Kidney epithelial cell (primary cell): ENCODE measurements at places on chromosomes 1 and 21. TPM values are rescaled to one million over a fixed set of nuclear protein-coding genes. Genes with fewer than 3 reads are reported as not detected.

Gene RAB42
- 9.6 and 13.5 TPM in 2 replicates for total RNA-seq

Gene SMPDL3B
- total RNA-seq = 20.1 and 23.3 TPM in 2 replicates

Gene KRTAP7-1
- total RNA-seq = not detected in 2 replicates

Gene FNDC5
- 0.08 TPM in 1 of 2 replicates, not detected in the other for total RNA-seq

Gene GNAT2
- not detected in 2 replicates for total RNA-seq

Gene ELAPOR1
- total RNA-seq = 0.08 TPM in 1 of 2 replicates, not detected in the other

Gene PRAMEF2
- total RNA-seq = not detected in 2 replicates

Gene S100A8
- total RNA-seq = not detected in 2 replicates

Gene ELF3
- total RNA-seq = 128 and 153 TPM in 2 replicates

Gene TNFRSF14
- 14.7 and 16.8 TPM in 2 replicates for total RNA-seq

- peak; percentile 41 for DNase-seq
Measured at GRCh38 chr1:169538998-169539871, 47.0 kb downstream of the F5 start.

DNA sequence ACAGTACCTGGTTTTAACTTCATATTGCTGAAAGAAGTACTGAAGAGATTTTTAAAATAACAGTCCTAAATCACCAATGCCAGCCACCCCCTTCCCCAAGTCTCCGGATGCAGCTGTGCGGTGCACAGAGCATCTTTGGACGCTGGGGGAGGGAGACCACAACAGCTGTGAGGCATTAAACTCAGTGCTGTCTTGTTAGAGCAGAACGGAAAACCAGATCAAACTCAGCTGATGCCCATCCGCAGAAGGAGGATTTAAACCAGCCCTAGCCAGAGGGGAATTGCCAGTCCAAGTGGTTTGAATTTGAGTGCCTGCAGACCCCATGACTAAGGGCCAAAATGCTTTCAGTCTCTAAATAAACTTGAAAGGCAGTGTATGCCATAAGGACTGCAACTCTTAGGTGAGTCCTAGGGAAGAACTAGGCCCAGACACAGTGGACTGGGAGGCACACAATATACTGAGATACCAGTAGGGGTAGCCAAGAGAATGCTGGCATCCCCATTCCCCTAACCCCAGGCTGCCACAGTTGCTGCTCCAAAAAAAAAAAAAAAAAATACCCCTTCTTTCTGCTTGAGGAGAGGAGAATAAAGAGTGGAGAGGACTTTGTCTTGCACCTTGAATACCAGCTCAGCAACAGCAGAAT is 576.2 kb downstream of the NEGR1 start:
- no peak for DNase-seq

- DNase-seq = peak; percentile 23
Measured at GRCh38 chr1:19113697-19114092, 96.4 kb downstream of the UBR4 start.

GRCh38 chr1:206108635-206109034 is 8.6 kb downstream of the AVPR1B start:
- DNase-seq = no peak

GRCh38 chr1:207333009-207333600 is 11.6 kb downstream of the CD55 start:
- DNase-seq = no peak

DNA sequence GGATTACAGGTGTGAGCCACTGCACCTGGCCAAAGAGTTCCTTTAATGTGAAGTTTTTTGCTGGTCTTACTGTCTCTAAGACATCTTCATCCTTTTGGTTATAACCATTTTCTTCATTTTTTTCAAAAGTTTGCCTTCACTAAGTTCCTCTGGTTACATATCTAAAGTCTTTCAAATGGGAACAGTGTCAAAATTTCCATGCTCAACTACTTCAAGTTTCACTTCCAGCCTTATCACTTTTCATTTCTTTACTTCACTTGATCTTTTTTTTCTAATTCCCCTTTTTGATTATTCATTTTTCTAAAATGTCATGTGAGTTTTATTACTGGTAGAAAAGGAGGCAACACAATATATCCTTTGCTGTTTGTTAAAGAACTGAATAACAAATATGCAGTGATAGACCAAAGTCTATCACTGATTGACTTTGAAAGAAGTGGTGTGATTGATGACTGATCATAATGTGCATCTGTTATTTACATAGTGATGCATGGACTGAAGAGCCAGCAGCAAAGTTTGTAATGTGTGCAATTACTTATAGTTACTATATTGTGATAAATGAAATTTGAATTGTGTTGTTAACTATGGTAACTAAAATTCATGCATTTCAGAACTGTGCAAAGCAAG is 16.0 kb upstream of the ZFYVE9 start:
- no peak for DNase-seq

- DNase-seq = no peak
Measured at GRCh38 chr1:230977761-230978490, 735 bp downstream of the TTC13 start.

- DNase-seq = no peak
Measured at GRCh38 chr1:230056098-230056497, 10.9 kb upstream of the GALNT2 start.
